ENCODE measurements at places on chromosomes 7 and 10.

DNA sequence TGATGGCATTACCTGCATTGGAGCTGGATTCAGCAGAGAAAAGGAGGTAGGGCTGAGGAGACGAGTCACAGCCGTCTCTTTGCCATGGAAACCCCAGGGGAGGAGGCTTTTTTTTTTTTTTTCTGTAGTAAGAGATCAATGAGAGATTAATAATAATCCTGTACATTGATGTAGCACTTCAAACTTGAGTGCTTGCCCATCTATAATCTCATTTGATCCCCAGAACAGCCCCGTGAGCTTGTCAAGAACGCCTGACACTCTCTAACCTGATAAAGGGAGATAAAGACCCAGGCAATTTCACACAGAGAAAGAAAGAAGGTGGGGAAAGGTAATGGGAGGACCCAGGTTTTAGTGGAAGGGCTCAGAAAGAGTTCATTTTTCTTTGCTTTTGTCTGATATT is 195.2 kb upstream of the FOXK1 start:
- DNase-seq = no peak

DNA sequence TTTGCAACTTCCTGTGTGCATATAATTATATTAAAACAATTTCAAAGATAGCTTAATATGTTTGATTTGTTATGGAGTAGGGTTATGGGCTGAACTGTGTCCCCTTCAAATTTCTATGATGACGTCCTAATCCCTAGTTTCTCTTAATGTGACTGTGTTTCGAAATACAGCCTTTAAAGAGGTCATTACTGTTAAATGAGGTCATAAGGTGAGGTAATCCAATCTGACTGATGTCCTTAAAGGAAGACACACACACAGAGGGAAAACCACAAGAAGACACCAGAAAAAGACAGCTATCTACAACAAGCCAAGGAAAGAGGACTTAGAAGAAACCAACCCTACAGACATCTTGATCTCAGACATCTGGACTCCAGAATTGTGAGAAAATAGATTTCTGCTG is 407.4 kb downstream of the MAGI2 start:
- no peak for DNase-seq

- DNase-seq = no peak
Observed at GRCh38 chr7:42372479-42372878, 135.5 kb upstream of the GLI3 start.

DNA sequence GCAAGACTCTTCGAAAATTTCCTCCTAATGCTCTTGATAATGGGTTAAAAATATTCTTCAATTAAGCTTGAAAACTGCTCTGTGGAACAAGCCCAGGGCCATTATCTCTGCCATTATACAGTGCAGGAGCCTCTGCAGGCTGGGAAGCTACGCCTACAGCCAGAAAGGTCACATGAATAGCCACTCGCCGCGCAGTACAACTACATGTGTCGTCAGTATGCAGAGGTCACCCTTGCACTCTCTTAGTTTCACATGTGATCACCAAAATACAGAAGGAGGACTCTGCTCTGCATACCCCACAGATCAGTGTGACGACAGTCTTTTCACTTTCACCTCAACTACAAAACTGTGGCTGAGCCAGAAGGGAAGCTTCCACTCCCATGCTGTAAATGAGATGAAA is 141.8 kb upstream of the C1QL3 start:
- no peak for DNase-seq

DNA sequence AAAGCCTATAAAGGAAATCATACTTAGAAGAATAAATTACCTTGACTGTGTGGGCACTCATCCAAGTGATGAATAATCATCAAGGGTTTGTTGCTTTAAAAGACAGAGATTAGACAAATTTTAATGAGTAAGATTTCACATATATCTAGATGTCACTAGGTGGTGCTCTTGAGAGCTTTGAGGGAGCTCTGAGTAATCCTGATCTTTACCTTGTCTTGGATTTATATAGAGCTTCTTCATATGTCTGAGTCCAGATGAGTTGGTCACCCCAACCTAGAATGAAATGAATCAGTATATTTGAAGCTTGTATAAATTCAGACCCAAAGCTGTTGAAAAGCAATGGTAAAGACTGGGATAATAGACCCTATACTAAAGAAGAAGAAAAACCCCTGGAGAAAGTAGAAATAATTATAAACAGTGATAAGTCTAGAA is 3.7 kb downstream of the AGR2 start:
- no peak for DNase-seq

GRCh38 chr10:118562851-118563250 is 32.6 kb downstream of the PRLHR start:
- DNase-seq = no peak

DNA sequence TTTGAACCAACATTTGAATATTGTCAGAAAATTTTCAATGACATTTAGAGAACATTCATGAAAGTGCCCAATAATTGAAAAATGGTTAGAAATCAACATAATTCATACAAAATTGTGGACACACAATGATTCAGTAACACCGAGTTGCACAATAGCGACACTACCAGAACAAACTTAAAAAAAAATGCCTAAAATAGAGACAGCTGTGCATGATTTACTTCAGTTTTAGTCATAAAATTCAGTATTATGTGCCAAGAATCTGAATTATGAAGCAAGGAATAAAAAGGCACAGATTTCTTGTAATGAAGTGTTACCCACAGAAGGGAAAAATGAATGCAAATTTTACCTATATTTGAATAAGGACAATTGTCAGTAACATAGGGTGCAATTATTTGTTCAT is 396.0 kb downstream of the SEMA3D start:
- DNase-seq = no peak

DNA sequence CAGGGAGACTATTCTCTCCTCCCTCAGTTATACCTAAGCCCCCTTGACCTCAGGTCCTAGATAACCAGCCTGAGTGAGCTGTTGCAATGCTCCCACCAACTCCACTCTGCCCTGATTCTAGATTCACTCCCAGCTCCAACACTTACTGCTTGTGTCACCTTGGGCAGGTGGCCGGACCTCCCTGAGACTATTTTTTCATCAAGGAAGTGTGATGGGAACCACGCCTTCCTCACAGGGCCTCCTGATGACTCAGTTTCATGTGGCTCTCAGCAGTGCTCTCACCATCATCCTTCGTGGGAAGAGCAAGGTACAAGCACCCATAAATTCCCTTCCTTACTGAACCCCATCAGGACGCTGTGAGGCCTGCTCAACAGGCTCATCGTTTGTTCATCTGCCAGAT is 925.8 kb upstream of the ZNF722 start:
- DNase-seq = no peak

- DNase-seq = no peak
Observed at GRCh38 chr10:18214691-18215563, 74.7 kb downstream of the CACNB2 start.

DNA sequence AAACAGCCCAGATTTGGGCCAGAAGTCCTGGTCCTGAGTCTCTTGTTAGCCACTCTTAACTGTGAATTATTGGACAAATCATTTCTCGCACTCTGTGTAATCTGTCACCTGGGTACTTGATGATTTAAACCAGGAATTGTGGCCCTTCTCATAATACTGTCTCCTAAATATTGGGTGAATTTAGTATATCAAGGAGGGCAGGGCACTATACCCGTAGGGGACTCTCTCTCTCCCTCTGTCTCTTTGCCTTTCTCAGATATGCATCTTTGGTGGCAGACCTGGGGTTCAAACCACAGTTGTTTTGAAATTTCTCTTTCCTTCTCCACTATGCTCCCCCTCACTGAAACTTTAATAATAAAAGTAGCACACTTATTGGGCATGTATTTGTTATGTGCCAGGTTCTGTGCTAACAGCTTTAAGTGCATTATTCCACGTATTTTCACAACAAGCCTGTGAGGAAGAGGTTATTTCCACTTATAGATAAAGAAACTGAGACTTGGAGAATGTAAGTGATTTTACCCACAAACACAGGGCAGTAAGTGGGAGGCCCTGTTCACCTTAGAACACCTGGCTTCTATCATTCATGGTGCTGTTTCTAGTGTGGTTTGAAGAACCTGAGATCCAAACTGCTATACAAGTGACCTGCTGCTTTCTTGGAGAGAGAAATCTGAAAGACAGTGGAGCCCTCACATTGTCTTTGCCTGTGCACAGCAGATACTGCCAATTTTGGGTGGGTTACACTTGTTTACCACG is 11.8 kb downstream of the FAS start:
- no peak for DNase-seq

GRCh38 chr10:19629567-19629966 is 186.7 kb upstream of the PLXDC2 start:
- DNase-seq = no peak

GRCh38 chr7:46558482-46559193 is 637.6 kb upstream of the IGFBP3 start:
- no peak for DNase-seq

- no peak for DNase-seq
Observed at GRCh38 chr10:30445711-30446110, 11.7 kb downstream of the MAP3K8 start.

GRCh38 chr7:516606-517456 is 2.8 kb downstream of the PDGFA start:
- no peak for DNase-seq

GRCh38 chr10:86388119-86388704 is 21.6 kb upstream of the GRID1 start:
- no peak for DNase-seq

DNA sequence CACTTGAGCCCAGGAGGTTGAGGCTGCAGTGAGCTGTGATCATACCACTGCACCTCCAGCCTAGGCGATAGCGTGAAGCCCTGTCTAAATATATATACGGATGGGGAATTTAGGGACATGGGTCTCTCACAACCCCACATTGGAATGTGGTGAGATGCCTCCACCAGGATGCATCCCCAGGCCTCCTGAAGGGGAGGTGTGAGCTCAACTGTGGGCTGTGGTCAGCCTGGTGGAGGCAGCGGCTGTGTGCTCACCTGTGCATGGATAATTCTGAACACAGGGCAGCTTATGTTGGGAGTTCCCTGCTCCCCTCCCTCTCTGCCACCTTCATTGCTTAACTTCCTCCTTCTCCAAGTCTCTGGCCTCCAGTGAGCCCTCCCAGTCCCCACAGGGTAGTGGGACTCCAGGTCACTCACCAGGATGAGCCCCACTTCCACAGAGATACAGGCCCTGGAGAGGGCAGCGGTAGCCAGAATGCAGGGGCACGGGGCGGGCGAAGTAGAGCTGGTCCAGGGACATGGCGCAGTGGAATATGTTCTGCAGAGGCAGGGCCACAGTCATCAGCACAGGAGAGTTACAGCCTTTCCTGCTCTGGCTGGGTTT is 30.4 kb downstream of the PYROXD2 start:
- DNase-seq = no peak

DNA sequence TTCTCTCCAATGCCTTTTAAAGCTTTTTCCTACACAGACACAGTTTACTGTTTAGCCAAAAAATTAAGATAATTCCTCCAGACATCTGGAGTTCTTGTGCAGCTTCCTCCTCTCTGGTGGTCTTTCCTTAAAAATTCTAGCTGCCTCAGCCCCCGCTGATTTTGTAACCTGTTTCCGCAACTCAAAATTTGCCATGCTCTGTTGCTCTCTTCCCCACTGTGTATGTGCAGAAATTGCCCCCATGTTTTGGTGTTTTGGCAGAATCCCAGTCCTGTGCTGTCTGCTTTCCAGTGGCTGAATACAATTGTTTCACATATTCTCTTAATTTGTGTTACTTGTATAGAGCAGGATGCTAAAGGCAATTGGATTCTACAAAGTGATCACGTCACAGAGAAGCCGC is 151.7 kb upstream of the PRSS1 start:
- no peak for DNase-seq

GRCh38 chr7:44955733-44956132 is 23.1 kb downstream of the MYO1G start:
- DNase-seq = no peak

DNA sequence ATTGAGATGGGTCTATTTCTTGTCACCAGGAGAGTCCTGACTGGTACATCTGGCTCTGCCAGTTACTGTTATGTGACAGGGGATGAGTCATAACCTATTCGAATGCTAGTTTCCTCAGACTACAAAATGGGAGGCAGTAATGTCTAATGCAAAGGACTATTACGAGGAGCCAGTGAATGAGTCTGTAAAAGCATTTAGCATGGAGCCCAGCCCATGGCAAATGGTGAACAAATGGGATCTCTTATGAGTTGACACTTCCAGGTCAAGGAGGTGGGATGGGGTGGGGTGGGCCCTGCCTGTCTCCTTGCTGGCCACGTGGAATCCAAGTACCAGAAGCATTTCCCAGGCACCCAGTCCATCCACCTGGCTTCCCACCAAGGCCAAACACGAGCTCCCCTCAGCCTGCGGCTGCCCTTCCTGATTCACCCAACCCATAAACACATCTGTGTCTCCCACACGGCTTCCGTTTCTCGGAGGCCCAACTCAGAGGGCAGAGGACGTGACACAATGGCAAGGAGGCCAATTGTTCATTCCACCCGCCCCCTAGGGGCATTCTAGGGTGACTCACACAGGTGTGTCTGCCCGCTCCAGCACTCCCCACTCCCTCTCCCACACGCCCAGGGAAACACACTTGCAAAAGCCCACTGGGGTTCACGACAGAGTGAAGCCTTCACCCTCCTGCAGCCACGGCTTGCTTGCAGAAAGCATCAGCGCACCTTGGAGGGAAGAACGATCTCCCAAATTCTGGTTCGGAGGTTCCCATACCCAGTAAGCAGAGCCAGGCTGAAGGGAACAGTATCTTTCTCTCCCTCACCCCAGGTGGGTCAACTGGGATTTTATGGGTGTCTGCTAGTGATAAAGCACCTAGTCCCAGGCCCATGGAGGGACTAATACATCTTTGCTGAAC is 109.8 kb downstream of the SH3PXD2A start:
- DNase-seq = peak; percentile 60

DNA sequence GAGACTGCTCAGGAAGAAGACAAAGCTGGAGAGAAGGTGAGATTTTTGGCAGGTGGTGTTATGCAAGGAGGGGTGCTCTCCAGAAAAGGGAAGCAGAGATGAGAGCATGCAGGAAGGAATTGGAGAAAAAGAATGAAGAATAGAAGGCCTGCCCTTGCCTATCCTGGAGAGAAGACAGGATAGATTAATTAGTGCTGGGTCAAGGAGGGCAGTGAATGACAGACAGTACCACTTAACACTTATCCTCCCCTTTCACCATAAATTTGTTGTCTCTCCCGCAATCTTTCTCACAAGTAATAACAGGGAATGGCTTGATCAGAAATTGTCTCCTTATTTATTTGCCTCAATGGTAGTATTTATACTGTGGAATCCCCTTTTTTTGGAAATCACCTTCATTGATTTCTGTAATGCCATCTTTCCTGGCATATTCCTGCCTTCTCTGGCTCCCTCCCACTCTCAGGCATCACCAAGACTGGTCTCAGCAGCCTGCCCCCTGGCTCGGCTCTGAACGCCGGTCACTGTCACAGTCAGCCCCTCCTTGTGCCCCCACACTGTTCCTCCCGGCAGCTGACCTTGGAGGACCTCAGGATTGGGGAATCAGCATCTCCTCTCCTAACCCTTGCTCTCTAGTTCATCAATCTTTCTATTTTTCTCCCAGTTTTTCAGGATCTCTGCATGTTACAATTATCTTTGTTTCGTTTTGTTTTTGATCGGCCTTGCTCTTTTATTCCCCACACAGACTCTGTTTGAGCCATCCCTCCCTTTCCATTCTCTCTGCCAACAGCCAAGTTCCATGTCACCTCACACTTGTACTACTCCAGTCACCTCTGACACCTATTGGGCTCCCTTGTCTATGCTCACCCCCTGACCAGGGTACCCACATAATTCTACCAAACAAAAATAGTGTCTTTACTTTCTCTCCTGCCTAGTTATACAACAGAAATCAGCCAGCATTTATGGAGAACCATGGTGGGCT is 294.2 kb downstream of the PLXDC2 start:
- no peak for DNase-seq
